ENCODE measurements at places on chromosomes 4 and X.
A peak's percentile ranks its signal among the peaks of the same experiment; 100 is the strongest.

GRCh38 chr4:81905971-81906370 lies 434.3 kb upstream of the RASGEF1B start:
- DNase-seq, result no peak

DNA sequence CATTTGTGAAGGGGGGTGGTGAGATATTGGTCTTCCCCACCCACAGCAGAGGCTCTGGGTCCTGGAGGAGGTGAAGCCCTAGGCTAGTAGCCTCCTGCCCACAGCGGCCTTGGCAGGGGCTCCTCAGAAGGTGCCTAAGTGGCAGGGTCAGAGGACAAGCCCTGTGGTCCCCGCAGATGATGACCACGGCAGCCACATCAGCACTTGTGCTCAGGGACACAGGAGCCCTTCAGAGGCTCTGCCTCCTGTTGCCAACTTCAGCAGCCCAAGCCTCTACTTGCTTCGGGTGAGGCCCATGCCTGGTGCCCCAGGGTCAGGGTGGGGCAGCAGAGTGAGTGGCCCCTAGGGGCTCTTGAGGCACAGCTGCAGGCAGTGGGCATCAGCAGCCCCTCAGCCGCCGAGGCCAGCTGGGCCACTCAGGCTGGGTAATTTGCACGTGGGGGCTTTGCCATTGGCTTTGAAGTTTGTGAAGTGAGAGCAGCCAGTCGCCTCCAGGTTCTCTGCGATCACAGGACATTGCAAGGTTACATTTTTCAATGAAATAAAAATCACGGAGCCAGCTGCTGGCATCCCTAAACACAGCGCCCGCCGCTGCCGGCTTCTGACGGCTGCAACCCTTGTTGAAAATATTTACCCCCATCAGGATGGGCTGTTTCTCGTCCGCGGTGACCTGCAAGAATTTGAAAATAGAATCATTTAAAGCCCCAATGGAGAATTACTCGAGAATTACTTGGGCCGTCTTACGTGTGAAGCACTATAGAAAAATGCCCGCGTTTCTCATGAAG lies 108.5 kb downstream of the HMX1 start:
- DNase-seq, result no peak

DNA sequence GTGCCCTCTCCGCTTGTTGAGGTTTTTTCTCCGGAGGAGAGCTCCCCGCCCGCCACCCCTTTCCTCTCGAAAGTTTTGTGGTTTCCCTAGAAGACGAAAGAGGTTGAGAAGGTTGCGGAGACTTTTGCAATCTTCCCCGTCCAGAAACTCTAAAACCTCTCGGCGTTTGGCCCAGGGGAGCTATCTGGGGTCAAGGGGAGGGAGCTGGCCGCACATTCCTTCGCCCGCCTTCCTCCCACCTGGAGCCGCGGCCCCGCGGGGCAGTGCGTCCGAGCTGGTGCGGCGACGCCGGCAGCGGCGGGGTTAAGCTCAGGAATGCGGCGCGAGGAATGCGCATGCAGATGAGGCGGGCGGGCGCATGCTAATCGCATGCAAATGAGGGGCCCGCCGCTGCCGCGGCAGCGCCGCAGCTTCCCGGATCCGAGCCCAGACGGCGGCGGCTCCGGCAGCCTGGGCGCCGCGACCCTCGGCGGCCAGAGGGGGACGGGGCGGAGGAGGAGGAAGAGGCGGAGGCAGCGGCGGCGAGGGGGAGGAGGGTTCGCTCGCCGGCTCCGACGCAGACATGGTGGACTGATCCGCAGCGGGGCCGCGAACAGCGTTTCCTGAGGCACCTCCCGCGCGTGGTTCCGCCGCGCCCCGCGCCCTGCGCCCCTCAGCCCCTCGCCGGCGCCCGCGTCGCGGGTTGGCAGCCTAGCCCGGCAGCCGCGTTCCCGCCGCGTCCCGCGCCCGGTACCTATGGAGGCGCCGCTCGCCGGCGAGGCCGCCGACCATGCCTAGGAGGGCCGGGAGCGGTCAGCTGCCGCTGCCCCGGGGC lies at the start of gene WWC2:
Gene WWC2 (plus strand): TSS at position 535 of the 814 bp plus-strand sequence. CDS start 235 bp downstream, at position 770.
- peak; percentile 63 for DNase-seq

GRCh38 chr4:94127707-94128328 lies 79.8 kb upstream of the SMARCAD1 start:
- peak; percentile 9 for DNase-seq

GRCh38 chr4:174349156-174349555 lies 65.4 kb downstream of the CEP44 start:
- DNase-seq, result no peak

DNA sequence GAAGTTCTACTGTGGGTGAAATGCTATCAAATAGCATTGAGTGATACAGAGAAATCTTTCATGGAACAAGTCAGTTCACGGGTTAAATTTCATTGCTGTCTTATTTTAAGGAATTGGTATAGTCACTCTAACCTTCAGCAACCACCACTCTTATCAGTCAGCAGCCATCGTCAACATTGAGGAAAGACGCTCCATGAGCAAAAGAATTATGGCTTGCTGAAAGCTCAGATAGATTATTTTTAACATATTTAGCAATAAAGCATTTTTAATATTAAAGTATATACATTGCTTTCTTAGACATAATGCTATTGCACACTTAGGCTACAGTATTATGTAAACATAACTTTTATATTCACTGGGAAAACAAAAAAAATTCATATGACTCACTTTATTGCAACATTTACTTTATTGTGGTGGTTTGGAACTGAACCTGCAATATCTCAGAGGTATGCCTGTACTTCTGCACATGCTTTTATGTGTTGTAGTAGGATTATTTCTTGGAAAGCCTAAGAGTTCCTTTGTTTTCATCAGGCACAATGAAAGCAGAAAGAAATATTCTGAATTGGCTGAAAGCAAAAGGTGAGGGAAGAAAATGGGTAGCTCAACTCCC lies 586.7 kb downstream of the GBA3 start:
- DNase-seq, result no peak

GRCh38 chr4:123102897-123103471 lies 180.6 kb upstream of the NUDT6 start:
- no peak for DNase-seq

DNA sequence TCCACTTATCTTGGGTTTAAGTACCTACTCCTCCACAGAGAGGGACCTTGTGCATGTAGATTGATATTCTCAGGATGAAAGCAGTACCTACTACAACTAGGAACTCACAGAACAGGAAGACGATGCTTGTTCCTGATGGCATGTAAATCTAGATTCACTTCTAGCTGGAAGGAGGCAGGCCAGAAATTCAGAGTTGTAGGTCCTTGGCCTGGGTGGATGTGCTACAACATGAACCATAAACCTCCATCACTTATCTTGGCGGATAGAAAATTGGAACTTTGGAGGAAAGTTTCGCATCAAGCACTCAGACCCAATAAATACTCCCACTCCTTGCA lies 9.3 kb upstream of the SMIM20 start:
- no peak for DNase-seq

DNA sequence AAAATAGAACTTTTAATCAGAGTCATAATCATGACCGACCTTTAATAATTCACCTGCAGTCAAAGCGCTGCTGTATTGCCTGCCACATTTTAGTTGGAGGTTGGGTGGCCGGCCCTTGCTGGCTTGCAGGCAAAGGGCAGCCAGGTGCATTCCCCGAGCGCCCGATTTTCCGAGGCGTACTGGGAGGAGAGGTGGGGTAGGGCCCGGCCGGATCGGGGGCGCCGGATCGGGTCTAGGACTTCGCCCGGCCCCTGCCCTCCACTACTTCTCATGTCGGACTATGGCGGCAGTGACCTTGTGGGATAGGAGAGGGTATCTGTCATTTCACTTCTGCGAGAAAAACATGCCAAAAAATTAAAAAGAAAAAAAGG lies 2.5 kb upstream of the RS1 start:
- no peak for DNase-seq

- no peak for DNase-seq
Observed at GRCh38 chr4:121127100-121127499, 37.0 kb downstream of the TNIP3 start.

DNA sequence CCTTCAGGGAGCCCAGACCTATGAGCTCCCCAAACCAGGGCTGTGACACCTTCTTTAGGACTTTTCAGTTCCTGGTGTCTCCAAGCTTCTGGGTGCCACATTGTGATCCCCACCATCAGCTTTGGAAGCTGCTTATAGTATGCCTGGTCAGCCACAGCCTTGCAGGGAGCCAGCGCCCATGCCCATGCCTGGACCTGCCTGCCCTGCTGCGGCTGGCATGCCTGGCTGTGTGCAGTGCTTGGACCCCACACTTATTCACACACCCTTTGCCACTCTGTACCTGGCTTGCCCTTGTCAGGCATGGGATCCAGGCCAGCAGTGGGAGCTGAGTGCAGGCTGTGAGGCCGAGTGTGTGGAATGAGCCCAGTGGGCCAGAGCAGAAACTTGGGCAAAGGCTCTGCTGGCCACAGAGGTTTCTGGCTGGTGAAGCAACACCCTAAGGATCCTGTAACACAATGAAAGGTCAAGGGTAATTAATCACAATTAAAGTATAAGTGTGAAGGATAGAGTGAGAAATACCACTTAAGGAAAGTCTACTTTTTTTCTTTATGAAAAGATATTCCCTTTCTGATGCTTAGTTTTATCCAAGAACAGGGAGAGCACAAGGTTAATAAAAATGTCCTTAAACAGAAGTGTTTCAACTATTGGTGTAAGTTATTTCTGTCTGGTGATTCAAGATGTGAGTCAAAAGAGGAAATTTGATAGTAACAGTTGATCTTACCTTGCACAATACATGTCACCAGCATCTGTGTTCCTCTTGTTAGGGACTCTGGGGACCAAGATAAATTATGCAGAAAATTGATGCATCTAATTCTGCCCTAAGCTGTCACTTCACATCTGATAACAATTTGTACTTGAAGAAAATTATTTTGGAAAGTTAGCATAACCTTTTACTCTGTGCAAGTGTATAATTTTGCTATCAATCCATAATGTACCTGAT lies 161.8 kb downstream of the FAM47A start:
- no peak for DNase-seq

DNA sequence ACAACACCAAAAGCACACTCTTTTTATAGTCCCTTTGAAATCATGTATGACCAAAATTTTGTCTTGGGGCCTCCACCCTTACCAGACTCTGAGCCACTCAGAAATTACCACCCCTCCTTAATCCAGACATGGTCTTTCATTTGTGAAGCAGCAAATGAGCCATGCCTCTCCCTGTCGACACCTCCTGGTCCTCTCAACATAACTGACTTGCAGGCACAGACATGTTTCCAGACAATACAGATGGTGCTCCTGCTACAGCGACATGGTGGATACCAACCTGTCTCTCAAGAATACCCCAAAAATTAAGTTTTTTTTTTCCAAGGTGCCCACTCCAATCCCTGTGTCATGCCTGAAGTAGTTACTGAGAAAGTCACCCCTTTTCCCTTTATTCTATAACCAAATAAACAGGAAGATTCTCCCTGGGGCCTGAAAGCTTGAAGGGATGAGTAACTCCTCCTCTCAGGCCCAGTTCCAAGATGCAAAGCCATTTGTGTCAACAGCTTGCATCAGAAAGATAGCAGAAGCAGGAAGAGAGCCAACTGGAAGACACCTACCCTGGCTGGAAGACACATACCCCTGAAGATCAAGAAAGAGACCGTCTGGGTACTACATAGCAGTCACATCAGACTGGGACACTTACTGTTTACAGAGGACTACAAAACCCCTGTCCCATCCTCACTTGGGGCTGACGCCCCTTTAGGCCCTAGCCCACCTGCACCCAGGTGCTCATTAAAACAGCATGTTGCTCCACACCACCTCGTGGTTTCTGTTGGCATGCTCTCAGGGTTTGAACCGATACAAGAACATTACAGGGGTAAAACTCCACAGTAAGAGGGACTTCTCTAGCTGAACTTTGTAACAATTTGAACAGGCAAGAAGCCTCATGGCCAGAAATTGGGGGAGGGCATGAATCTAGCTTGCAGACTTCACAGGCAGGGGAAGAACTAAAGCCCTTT lies 5.5 kb upstream of the UGT2B17 start:
- no peak for DNase-seq

Data from non-pigmented ciliary epithelial cell (primary cell).